Activated T-helper 1 cell treated with anti-CD3 and anti-CD28 coated beads, Interleukin-2, amount 50 U/mL, for 16 hours (primary cell): ENCODE measurements at places on chromosomes 2 and 18.

DNA sequence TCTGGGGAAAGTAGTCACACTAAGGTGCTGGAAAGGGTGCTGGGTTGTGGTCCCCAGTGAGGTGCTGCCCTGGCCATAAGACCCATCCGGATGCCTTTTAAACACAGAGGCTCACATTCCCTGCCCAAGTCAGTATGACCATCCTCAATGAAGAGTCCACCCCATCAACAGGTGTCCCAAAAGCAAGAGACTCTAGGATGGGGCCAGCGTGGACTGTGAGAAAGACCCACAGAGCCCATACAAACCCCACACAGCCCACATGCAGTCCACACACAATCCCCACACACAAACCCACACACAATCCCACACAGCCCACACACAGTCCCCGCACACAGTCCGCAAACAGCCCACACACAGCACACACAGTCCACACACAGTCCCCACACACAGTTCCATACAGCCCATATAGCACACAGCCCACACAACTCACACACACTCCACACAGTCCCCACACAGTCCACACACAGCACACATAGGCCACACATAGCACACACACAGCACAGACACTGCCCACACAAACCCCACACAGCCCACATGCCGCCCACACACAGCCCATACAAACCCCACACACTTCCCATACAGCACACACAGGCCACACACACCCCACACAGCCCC lies 241.4 kb upstream of the SALL3 start:
- no peak for DNase-seq

DNA sequence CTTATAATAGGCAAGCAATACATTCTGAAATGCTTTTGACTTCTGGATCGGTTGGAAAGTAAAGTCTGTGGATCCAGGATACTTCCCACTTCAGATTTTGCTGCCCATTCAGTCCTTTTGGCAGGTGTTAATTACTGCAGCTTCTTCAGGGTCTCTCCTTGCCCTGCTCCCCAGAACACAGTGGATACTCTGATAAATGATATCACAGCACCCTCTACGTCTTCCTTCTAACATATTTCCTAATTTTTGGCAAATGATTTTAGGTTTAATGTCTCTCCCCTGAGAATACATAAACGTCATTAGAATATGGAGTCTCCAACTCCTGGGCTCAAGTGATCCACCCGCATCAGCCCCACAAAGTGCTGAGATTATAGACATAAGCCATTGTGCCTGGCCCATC lies 249.8 kb downstream of the NYAP2 start:
- DNase-seq = no peak

DNA sequence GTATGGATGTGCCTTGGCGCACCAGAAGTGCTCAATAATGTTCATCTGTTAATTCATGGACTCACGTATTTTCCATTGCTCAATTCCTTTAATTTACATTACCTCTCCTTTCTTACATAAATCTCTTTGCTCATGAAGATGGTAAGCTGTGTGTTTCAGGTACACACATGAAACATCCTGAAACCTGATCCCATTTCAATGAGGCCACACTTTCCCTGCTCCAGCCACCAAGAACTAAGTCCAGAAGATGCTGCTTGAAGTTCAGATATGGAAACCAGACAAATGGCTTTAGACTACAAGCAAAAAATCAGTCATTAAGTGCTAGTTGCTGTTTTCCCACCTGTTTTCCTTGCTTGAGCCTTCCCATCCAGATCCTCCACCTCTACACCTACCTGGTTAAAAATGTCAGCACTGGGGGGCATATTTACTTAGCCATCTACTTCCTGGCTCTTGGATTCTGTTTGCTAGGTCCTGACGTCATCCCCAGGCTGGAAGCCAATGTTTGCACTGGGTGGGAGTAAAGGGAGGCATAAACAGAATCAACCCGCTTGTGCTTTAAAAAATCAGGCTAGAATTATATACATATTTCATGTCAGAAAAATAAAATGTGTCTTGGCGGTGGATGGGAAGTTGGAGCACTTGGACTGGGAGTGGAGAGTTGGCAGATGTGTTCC lies 309.7 kb downstream of the OSR1 start:
- no peak for DNase-seq

DNA sequence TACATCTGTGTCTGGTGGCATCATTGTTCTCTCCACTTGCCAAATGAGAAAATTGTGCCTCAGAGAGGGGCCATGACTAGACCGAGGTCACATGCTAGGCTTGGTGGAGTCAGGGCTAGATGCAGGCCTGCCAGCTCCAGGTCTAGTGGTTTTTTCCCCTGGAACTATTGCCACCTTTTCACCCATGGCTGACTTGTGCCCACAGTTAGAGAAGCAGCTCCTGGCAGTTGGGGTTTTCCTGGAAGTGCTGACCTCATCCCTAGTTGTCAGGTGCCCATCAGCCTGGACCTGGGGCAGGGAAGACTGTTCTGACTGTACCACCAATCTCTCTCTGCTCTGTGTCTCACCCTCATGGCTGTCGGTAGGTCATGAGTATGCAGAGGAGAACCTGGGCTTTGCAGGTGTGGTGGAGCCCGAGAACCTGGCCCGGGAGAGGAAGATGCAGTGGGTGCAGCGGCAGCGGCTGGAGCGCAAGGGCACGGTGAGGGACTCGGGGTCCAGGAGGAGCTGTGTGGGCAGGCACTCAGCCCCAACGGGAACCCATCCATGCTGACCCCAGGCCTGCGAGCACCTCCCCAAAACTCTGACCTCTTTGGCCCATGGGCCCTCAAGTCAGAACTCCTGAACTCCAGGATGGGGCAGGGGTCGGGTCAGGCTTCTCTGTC lies 12.4 kb upstream of the CATIP start:
- DNase-seq = no peak

DNA sequence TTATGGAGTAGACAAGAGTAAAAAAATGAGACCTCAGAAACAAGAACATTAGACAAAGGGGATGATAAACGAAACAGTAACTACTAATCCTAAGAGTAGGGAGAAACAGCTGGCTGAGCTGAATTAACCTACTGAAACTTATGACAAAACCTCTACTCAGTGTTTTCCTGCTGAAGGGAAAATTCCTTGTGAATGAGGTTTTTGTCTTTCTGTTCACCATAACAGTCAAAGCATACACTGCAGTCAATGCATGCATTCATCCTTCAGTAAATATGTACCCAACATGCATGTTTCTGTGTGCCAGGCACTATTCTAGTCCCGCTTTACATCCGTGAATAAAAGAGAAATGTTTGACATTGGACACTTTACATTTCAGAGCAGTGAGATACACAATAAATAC lies 805.6 kb upstream of the KLHL29 start:
- no peak for DNase-seq

DNA sequence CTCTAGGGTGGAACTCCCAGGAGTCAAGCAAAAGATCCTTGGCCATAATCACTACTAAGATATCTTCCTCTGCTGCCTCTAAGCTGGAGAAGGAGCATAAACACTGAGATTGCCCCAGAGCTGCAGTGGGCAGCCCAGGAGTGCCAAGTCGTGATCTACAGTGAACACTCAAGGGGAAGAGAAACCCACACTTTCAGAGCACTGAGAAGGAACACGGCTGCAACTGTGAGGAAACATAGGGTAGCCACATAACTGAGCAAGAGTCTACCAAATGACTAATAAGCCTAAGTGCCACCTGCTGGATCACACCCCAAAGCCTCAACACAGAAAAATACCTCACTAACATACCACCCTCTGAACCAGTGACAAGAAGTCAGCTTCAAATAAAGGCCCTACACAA lies 79.6 kb upstream of the RAB12 start:
- DNase-seq = no peak

DNA sequence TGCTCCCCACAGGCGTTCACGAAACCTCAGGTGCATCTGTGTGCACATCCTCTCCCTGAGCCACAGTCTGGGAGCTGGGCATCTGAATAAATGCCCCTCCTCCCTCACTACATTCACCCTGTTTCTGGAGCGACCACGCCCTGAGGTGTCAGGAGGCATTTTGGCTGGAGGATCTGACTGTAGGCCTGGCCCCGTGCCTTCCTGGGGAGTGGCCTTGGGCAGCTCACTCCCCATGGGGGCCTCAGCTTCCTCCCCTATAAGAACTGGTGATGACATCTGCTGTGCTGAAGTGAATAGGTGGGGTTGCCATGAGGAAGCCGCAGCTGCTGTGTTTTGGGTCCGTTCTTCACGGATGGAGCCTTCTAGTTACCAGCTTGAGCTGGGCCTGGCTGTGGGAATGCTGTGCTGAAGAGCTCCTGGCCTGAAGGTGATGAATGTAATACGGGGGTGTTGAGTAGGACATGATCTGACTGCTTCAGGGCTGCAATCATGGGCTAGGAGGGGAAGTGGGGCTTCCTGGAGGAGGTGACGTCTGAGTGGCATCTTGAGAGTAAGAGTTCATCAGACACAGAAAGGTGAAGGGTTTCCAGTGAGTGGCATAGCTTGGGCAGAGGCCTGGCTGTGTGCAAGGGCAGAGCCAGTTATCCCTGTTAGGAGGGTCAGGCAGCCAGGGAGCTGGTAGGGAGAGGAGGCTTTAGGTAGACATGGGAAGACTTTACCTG lies 58.2 kb downstream of the GLI2 start:
- no peak for DNase-seq

GRCh38 chr18:26089293-26090129 lies 902 bp downstream of the SS18 start:
- no peak for DNase-seq

GRCh38 chr18:36354989-36355388 lies 57.5 kb downstream of the FHOD3 start:
- DNase-seq = no peak

- no peak for DNase-seq
These were observed 48.5 kb downstream of the NAT8 start for GRCh38 chr2:73593680-73594079.

DNA sequence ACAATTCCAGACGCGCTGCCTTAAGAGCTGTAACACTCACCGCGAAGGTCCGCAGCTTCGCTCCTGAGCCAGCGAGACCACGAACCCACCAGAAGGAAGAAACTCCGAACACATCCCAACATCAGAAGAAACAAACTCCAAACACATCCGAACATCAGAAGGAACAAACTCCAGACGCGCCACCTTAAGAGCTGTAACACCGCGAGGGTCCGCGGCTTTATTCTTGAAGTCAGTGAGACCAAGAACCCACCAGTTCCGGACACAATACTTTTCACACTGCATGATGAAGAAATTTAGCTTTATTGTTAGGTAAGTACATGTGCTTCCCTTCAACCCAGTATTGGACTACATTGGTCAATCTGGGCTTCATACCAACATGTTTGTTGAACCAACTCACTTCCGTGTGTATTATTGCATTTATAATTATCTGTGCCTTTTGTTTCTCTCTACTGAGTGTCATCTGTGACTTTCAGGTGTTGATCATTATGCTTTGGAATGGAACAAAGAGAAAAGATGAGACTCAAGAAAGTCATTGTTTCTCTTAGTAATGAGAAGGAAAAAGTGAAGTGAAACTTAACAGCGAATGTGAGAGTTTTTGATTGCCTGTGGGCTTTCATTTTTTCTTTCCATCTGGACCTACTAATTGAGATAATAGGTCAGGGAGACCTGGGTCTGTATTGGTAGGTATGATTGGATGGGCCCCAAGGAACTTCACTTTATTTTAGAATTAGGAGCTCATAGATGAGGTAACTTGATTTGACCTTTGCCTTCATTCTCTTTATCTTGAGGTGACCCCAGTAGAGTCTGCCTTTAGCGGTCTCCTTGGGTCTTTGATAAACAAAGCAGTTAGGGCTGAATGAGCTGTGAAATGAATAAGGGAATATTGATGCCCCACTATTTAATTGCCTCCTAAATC lies 76.1 kb upstream of the CAVIN2 start:
- no peak for DNase-seq

DNA sequence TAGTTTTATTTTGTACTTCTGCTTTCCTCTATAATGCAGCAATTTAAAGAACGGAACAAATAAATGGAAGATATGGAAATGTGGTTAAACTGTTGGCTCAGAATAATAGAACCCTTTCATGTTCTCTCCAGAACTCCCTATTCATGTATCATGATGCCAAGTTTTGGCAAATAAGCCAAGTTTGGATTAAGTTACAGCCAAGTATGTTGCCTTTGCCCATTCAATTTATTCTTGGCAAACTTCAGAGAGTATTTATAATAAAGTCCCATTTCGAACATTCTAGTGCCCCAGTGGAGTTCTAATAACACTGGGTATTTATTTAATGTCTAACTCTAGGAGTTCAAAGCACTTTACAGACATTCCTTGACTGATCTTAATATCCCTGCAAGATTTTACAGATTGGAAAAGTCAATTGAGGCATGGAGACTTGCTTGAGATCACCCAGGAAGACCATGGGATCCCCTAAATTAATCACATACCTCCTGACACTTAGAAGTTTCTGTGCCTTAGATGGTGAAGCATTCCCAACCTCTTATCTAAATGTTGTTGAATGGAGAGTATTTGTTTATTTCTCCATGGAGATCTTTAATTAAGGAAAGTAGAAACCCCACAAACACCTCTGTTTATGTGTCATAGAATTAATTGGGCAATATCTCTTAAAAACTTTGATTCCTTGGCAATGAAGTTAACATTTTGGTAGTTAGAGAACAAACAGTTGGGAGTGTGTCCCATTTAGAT lies 106.7 kb downstream of the ACKR3 start:
- no peak for DNase-seq

- no peak for DNase-seq
These were observed 322.1 kb upstream of the MEX3C start for GRCh38 chr18:51519571-51519970.

DNA sequence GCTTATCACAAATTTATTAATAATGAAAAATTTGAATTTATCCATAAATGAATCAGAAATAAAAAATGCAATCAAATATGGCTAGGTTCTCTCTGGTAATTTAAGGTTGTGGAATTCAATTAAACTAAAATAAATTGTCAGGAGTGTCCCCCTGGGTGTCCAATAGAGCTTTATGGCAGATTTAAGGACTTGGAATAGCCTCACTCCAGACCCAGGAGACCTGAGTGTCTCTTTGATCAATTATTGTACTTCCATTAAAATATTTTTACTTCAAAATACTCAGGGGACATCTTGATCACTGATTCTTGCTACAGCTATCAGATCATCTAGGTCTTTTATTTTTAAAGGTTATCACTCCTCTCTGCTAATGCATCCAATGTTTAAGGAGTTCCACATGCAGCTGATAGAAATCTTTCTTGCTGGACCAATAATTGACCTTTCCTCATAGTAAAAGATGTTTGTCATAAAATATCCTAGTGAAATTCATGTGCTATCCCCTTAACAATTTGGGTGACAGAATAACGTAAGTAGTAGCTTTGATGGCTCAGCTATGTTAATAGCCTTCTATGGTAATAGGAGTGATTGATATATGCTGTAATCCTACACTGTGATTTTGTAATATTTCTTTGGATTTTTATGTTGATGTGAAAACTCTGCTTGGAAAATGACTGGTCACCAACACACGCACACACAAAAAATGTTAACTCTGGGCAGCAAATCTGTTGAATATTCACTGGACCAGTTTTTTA lies 395.3 kb downstream of the NYAP2 start:
- DNase-seq = no peak

GRCh38 chr2:231373184-231373583 lies 22.3 kb upstream of the B3GNT7 start:
- no peak for DNase-seq

- DNase-seq = no peak
These were observed 251.8 kb downstream of the LPIN1 start for GRCh38 chr2:11998218-11998617.

GRCh38 chr2:64220265-64220664 lies 76.0 kb upstream of the PELI1 start:
- DNase-seq = no peak
